ENCODE measurements at places on chromosomes 5 and 9.

DNA sequence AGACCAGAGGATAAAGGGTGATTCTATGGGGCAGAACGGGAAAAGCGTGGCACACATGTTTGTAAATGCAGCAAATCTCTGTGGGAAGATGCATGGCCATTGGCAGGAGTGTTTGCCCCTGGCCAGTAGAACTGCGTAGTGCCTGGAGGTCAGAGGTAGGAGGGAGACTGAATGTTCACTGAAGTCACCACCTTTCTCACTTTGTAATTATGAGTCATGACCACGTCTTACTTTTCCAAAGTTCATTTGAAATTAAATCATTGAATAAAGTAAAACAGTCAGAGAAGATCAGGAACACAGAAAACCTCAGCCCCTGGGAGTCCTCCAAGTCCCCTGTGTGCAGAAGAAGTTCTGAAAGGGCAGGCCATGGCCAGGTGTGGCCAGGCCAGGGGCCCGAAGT is 4.6 kb downstream of the PTGES start:
- DNase-seq, result no peak

DNA sequence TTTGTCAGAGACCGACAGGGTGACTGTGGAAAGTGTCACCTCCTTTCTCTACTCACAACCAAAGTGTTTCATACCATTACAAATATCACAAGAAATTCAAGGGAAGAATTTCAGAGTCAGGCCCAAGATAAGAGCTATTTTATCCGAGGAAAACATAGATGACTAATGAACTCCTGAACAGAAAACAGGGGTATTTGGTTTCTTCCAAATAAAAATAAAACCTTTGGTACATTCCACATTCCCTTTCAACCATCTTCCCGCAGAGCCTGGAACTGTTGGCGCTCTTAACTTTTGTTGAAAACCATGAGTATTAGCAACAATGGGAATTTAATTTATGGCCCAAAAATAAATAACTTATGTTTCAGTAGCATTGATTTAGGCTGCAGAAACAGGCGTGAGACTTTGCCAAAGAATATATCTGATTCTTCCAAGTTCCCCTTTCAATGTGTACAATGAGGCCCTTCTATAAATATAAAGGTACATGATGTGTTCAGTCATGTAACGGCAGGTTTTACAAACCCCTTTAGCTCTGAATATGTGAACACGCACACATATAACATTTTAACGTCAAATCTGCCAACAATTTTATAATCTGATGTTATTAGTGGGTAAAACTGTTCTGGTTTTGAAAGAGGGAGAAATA is 69.5 kb downstream of the RETREG1 start:
- DNase-seq, result no peak

GRCh38 chr5:67395790-67396418 is 199.3 kb upstream of the CD180 start:
- no peak for DNase-seq

- DNase-seq, result no peak
Measured at GRCh38 chr9:124088476-124088837, 76.9 kb downstream of the LHX2 start.

DNA sequence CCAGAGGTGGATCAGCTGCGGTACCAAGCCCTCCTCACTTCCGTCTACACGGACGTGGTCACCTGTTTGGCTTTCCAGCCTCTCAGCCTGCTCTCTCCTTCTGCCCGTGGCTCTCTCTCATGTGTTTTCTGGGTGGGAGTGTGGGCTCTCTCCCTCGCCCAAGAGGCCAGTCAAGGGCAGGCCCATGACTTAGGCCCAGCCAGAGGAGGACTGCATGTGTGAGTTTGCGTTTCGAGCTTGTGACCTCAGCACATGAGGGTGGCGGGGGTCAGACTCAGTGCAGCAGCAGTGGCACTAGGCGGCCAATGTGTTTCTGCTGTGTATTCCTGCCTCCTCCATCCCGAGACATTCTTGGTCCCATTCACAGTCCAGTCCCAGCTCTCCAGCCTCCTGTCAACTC is 82.5 kb upstream of the SMIM23 start:
- DNase-seq, result no peak

- no peak for DNase-seq
Measured at GRCh38 chr5:154159343-154159742, 31.2 kb upstream of the GALNT10 start.

DNA sequence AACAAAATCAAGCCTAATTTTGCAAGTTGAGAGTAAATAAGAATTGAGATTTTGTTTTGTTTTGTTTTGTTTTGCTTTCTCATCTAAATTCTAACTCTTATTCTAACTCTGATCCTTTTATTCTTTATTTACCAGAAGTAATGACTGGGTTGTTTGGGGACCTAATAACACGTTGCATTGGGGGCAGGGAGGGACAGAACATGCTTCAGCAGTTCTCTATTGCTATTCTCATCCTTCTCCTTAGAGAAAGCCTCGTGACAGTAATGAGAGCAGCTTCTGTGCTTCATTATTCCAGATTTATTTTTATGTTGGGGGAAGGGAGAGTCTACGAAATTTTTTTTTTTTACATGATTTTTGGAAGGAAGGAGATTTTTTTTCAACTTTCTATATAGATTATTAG is 21.1 kb downstream of the CPEB4 start:
- no peak for DNase-seq

DNA sequence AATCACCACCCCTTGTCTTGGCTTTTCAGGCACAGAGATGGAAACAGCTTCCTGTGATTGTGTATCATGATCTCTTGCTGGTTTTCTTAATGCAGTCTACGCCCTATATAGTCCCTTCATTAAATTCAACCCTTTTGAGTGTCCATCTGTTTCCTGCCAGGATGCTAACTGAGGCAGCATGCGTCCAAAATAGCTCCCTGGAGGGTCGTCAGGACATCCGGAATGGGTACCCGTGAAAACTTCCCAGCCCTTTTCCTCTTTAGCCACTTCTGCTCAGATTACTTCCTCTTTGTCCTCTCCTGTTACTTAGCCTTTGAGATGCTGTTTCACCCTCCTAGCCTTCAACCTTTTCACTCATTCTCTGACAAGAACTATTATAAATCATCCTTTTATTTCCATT is 79.8 kb upstream of the KLF9 start:
- DNase-seq, result no peak

- DNase-seq, result peak; percentile 21
Measured at GRCh38 chr5:115180165-115180709, 10.5 kb upstream of the TRIM36 start.

GRCh38 chr5:150640311-150641005 is at the start of gene SYNPO:
TSS of gene SYNPO (plus strand) at chr5:150640660. CDS start at chr5:150648276, 7,616 bp downstream.
- DNase-seq, result no peak

- peak; percentile 75 for DNase-seq
Measured at GRCh38 chr9:33025572-33026342, 684 bp downstream of the DNAJA1 start.

GRCh38 chr9:87214991-87215390 is 267.7 kb upstream of the GAS1 start:
- DNase-seq, result no peak

DNA sequence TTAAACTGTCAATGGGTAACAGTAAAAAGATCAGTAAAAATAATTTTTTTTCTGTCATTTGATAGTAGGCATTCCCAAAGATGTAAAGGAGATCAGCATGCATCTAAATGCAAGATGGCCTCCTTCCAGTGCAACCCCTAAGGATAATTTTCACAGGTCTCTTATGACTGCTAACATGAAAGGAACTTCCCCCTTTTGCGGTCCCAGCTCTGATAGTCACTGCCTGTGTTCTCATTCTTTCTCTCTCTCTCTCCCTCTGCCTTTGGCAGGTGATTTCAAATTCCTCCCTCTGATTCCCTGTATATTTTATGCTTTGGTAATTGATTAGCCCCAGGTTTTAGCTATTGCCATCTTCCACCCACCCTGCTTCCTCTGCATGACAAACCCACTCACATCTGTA is 8.9 kb downstream of the SPINK14 start:
- no peak for DNase-seq

GRCh38 chr9:84897362-84898094 is 228.0 kb downstream of the NTRK2 start:
- DNase-seq, result no peak

DNA sequence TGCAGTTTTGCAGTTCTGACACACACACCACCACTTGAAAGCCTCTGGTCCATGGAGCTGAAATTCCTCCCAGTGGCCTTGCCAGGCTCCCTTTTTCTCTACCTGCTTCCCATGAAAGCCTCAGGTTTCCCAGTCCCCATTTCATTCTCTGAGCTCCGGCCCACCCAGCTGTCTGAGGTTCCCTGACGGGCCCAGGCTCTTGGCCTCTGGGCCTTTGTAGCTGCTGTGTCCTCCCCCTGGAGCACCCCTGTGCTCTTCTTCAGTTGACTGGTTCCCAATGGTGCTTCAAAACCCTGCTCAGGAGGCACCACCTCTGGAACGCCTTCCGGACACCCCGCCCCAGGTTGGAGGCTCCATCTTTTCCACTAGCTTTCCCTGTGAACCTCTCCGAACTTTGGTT is 155.9 kb upstream of the SHB start:
- no peak for DNase-seq

DNA sequence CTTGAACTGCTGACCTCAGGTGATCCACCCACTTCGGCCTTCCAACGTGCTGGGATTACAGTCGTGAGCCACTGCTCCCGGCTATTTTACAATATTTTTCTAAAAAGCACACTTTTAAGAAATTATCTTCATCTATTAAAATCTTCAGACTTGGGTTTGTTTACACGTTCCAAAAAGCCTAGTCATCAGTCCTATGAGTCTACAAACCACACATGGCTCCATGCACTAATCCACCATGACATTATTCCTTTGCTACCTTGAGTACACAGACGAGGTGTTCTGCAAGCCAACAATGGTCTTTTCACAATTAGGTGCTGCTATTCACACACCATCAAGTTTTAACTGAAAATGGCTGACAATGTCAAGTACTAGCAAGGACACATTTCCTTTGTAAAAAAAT is 41.0 kb downstream of the TRPM6 start:
- no peak for DNase-seq

DNA sequence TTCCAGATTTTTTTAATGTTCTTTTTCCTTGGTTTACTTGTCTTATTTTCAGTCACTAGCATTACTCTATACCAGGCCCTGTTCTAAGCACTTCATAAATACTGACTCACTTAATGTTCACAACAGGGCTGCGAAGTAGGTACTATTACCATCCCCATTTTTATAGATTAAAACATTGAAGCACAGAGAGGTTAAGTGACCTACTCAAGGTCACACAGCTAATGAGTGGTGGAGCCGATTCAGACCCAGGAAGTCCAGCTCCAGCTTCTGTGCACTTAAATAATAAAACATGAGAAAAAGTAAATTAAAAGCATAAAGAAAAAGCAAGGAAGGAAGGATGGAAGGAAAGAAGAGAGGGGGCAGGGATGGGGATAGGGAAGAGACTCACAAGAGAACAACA is 45.3 kb upstream of the DNAH5 start:
- no peak for DNase-seq

DNA sequence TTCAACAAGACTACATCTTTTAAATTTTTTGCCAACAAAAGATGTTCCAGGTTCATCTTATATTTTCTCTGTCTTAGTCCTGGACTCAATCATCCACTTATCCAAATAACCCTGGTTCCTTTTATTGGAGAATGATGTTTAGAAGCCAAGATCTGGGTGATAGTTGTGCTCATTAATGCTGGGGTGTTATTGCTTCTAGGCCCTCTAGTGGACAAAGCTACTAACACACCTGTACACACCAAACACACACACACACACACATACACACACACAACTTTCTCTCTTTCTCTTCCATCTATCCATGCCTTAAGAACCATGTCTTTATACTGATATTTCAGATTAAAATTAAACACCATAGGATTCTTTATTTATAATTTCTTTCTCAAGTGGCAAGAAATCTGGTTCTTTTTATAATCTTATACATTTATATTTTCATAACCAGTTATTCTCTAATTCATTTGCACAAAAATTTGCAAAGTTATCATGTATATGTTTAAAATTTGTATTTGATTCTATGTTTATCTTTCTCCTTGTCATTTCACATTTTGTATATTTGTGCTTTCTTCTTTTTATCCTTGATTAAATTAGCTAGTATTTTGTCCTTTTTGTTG is 179.1 kb upstream of the SMIM23 start:
- no peak for DNase-seq

DNA sequence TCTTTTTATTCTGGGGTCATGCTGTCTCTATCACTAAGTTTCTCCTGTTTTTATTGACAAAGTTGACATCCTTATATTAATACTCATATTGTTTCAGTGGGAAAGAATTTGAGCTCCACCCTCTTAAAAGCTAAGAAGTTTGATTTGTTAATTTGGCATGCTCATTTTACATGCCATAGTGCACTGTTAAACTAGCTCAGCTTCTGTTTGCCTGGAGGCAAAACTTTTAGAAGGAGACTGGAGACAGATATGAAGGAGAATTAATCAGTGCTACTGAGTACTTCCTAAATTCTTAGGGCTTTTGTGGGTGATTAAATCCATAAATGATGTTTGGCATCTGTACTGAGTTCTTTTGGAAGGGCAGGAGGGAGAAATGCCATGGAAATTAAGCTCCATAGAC is 138.9 kb downstream of the NTRK2 start:
- no peak for DNase-seq

DNA sequence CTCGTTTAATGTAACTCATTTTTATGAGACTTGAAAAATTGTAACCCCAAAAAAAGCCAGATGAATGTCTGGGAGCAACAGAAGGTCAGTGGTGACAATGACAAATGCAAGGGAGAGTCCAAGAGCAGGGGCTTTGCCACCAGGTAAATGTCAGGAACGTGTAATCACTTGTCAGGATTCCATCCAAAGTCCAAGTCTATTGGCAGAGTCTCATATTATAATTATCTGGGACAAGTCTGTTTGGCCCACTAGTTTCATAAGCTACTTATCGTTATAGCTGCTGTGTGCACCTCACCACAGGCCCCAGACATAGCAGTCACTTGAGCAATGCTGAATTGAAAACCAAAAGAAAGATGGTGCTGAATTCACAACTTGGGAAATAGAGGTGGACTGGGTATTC is 180.8 kb downstream of the DNAH5 start:
- DNase-seq, result no peak
